Epithelial cell of esophagus (primary cell): ENCODE measurements at places on chromosomes 7 and 10.

DNA sequence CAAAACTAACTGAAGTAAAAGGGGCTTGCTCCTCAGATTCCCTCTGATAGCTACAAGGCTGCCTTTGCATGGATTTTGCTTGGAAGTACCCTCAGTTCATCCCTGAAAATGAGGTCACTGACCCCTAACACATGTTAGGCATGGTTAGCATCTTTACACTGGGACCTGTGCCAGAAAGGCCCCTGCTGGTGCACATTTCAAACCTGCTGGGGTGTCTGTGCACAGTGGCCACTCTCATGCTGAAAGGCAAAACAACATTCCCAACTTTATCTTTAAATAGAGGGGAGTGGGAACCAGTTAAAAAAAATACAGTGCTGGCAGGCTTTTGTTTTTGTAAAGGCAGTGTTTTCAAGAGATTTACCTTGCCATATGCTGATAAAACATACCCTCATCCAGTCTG lies 99.1 kb downstream of the ANK3 start:
- DNase-seq, result no peak

- no peak for DNase-seq
Observed at GRCh38 chr10:93904901-93905300, 11.1 kb downstream of the SLC35G1 start.

- DNase-seq, result no peak
Observed at GRCh38 chr7:74129887-74130286, 44.3 kb upstream of the EIF4H start.

DNA sequence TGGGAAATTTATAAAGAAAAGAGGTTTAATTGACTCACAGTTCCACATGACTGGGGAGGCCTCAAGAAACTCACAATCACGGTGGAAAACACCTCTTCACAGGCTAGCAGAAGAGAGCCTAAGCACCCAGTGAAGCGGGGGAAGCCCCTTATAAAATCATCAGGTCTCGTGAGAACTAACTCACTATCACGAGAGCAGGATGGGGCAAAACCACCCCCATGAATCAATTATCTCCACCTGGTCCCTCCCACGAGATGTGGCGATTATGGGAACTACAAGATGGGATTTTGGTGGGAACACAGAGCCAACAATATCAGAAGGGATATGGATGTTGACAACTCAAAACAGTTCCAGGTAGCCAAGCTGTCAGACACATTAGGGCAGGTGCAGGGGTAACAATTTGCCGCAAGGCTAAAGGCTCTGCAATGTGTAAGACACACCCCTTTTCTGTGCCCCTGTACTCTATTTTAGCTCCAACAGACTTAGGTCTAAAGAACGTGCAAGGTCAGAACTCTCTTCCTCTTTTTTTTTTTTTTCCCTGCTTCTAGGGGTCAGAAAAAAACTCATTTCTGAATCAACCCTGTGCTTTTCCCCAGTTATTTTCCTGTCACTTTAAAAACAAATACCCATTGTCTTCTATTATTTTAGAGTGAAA lies 30.7 kb upstream of the RBM20 start:
- no peak for DNase-seq

DNA sequence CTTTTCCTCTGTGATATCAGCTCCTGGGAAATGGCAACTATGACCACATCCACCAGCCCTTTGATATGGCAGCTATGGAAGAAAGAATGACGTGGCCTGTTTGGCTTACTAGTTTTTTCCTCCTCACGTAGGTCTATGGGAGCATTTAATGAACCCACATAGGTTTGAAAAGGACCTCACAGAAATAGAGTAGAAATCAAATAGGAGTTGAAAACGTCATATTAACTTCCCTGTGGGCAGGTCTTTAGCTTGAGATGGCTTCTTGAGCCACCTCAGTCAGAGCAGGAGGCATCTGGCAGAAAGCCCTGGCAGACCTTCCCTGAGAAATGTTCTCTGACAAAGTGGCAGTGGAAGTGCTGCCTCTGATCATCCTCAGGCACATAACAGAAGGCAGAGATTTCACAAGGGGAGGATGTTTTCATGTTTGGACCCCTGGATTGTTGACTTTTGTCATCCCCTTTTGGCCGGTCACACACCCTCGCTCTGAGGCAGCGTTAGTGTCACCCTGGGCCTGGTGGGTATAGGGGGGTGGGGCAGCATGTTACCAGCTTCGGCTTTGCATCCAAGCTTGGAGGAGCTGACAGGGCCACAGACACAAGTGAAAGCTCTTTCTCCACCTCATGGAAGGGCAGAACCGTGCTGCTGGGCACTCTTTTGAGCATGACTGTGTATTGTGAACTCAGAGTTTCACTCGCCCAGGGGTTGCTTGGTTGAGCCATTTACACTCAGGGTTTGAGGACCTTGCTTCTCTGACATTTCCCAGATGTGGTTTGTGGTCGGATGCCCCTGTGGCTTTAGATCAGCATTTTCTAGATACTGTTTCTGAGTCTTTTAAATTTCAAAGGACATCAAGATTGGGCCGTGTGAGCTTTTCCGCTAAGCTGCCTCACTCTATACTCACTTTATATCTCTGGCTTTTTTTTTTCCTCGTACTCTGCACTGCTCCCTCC lies 184.2 kb downstream of the STK31 start:
- DNase-seq, result no peak

DNA sequence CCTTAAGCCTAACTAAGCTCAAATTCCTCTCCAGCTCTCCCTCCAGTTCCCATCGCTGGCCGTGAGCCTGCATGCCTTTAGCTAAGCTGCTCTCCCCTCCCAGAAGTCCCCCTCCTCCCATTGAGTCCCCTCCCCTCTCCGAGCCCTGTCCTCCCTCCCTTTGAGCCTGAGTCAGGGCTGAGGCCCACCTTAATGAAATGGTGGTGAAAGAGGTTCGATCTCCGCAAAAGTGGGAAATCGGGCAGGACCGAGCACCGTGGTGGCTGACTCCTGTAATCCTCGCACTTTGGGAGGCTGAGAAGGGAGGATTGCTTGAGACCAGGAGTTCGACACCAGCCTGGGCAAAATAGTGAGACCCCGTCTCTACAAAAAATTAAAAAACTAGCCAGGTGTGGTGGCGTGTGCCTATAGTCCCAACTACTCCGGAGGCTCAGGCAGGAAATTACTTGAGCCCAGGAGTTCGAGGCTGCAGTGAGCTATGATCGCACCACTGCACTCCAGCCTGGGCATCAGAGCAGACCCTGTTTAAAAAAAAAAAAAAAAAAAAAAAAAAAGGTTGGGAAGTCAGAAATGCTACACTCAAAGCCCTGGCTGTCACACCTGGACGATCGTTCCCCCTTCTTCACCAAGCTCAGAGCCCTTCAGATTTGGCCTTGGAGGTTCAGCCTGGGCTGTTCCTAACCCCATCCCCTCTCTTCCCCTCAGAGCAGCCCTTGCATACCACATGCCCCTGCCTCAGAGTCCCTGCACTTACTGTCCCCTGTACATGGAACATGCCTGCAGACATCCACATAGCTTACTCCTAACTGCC lies 995 bp upstream of the CLDN3 start:
- no peak for DNase-seq

DNA sequence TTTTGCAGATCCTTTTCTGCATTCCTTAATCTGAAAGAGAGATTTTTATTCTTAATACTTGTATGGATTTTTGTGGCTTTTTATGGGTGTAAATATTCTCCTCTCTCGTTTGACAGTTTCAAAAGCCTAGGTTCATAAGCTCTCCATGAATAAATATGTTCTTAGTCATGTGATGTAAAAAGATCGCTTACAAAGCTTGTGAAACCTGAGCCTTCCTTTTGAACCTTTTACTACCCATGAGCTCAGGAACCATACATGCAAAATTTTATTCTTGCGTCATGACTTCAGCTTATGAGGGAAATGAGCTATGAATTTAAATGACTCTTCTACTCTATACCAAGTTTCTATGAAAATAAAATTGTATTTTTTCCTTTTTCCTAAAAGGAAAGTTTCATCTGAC lies 98.7 kb downstream of the POLL start:
- peak; percentile 46 for DNase-seq

GRCh38 chr7:158809596-158809995 lies 19.7 kb downstream of the ESYT2 start:
- DNase-seq, result no peak

DNA sequence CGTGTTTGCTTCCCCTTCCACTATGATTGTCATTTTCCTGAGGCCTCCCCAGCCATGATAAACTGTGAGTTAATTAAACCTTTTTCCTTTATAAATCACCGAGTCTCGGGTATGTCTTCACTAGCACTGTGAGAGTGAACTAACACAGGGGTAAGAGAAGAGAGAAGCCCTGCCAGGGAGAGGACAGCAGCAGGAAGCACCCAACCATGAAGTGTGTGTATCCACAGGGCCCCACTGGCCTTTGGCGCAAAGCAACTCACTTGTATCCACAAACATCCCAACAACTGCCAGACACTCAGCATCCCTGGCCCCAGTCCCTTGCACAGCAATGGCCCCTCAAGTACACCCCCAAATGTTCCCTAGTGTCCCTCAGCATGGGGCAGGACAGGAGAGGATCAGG lies 115.1 kb downstream of the MAD1L1 start:
- DNase-seq, result no peak

- peak; percentile 73 for DNase-seq
Observed at GRCh38 chr10:95818668-95819067, 62.7 kb downstream of the ENTPD1 start.

DNA sequence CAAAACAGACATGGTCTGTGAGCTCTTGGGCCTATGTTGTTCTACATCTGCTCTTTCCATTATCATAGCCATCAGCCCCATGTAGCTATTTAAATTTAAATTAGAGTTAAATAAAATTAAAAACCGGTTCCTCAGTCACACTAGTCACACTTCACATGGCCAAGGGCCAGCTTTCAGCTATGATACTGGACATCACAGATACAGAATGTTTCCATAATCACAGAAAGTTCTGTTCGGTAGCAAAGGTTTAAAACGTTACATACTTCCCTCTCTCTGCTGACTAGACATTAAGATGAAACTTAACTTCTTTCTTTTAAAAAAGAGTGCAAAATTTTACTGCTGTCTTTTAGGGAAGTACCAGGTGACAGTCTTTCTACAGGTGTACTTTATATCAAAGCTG lies 43.0 kb downstream of the SRPK2 start:
- DNase-seq, result no peak

GRCh38 chr10:19719284-19719683 lies 96.9 kb upstream of the PLXDC2 start:
- no peak for DNase-seq

GRCh38 chr7:137836541-137836940 lies 10.2 kb downstream of the DGKI start:
- DNase-seq, result no peak

GRCh38 chr10:28149746-28150145 lies 150.9 kb upstream of the ODAD2 start:
- DNase-seq, result no peak

DNA sequence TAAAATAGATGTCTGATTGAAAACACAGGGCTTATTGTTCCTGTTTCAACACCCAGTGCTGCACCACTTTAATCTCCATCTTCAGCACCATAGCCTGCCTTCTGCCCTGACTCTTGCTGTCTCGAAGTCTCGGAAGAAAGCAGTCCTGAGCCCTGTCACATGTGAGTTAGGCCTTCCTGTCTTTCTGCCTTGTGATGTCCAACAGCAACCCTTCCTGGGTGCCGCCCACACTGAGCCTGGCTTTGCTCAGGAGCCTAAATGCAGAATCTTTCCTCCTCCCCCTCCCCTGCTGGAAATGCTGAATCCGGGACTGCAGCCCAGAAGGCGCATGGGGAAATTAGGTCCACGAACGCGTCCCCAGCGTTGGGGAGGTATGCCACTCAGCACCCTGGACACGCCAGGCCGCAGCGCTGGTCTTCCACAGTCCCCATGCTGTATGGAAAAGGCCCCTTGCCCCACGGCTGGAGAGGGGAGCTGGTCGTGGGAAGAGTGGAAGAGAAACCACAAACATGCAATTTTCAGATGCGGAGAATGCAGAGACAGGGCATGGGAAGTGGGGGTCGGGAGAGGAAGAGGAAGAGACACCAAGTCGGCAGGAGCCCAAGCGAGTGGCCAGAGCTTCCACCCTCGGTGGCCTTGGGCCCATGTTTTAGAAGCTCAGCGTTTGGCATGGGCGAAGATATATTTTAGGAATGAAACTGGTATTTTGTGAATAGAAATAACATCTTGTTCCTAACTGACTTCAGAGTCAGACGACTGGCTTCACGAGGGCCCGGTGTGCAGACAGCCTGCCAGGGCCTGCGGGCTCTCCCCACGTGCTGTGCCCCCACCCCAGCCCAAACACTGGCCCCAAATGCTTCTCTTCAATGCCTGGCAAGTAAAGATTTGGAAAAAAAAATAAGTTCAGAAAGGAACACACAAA lies 656.1 kb upstream of the FOXK1 start:
- no peak for DNase-seq

DNA sequence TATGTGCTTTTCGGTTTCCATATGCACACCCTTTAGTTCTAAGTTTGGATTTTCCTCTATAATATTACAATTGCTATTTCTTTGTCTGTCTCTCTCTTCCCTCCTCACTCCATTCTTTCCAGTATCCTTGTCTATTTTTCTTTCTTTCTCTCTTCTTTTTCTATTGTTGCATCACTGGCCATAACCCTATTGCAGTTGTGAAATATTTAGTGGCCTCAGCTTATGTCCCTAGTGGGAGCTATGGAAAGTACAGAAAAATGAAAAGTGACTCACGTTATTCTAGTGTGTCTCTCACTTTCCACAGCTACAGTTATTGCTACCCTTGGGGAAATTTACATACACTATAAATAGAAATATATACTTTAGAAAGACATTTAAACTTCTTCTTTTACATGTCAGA lies 59.1 kb downstream of the CNTNAP2 start:
- DNase-seq, result peak; percentile 0

DNA sequence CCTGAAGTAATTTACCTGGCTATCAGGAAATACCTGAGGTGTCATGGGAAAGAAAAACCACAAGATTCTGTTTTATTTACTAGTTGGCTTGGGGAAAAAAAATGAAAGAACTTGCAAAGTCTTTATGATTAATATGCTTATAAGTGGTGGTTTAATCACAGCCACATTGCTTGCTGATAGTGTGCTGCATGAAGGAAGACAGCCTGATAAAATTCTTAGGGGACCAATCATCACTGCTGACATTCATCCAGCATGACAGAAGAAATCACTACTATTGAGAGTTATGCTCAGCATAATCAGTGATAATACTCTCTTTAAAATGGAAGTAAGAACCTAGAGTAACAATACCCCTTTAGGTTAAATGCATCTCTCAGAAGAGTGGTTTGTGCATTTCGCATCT lies 150.2 kb upstream of the LRRN3 start:
- no peak for DNase-seq
